ENCODE measurements at places on chromosomes 7 and 10. TPM values are rescaled to one million over a fixed set of nuclear protein-coding genes. Genes with fewer than 3 reads are reported as not detected.

Gene SH3PXD2A
- 18.8 TPM for total RNA-seq

Gene LIPF
- not detected for total RNA-seq

Gene MARVELD1
- total RNA-seq: 3.5 TPM

Gene GATA3
- 1.4 TPM for total RNA-seq

Gene RADIL
- 1.1 TPM for total RNA-seq

Gene HOXA7
- 7.0 TPM for total RNA-seq

Gene RELN
- 3.2 TPM for total RNA-seq

Gene NUDCD3
- total RNA-seq: 43.1 TPM

Gene GIMAP8
- total RNA-seq: 4.1 TPM

Gene PLEKHS1
- 129 TPM for total RNA-seq

DNA sequence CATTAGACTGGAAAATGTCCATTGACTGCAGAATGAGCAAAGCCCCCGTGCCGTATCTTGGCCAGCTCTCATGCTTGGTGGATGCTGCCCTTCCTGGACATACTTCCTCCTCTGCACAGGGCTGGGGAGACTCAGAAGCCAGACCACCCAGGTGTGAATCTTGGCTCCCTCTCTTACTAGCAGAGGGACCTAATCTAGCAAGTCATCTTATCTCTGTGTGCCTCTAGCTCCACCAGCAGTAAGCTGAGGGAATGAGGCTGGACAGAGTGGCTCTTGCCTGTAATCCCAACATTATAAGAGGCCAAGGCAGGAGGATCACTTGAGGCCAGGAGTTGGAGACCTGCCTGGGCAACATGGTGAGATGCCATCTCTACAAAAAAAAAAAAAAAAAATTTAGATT lies 173.8 kb upstream of the GHITM start:
- DNase-seq: no peak

- no peak for DNase-seq
Observed at GRCh38 chr7:73789051-73789450, 19.0 kb upstream of the CLDN3 start.

DNA sequence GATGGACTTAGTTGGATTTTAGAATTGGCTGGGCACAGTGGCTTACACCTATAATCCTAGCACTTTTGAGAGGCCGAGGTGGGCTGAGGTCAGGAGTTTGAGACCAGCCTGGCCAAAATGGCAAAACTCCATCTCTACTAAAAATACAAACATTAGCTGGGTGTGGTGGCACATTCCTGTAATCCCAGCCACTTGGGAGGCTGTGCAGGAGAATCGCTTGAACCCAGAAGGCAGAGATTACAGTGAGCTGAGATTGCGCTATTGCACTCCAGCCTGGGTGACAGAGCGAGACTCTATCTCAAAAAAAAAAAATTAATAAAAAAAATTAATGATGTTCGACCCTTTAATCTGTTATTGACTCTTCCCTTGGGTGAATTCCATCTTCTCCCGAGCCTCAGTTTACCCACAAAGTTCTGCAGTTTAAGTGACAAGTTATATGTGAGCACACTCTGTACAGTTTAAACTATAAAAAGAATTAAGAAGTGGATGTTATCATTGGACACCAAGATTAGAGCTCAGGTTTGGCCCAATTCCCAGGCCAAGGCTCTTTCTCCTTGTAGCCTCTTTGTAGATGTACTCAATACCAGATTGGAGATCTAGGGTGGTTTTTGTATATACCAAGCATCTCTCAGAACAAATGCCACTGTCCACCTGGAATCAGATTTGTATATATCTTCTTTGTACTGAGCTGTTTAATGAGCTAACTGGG lies 15.0 kb downstream of the KAT6B start:
- DNase-seq: no peak

DNA sequence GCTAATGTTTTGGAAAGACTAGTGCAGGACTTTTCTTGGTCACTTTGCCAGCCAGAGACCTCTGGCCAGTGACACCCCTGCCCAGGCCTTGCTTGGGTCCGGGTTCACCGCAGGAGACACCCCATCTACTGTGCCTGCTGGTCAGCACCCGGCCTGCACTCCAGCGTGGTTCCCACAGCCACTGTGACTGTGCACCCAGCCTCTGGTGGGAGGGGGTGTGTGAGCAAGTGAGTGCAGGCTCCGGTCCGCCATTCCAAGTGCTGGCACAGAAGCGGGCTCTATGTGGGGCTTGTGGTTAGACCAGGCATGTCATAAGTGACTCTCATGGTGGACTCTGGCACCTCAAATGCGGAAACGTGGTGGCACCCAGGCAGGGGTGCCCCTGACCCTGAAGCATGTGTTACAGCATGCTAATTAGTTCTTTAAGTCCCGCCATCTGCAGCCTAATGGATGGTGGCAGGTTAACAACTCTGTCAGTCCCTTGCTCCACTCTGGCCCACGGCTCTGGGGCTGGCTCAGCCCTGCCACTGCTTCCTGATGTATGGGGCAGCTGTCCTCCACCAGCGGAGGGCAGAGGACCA lies 311.9 kb upstream of the HGF start:
- no peak for DNase-seq

DNA sequence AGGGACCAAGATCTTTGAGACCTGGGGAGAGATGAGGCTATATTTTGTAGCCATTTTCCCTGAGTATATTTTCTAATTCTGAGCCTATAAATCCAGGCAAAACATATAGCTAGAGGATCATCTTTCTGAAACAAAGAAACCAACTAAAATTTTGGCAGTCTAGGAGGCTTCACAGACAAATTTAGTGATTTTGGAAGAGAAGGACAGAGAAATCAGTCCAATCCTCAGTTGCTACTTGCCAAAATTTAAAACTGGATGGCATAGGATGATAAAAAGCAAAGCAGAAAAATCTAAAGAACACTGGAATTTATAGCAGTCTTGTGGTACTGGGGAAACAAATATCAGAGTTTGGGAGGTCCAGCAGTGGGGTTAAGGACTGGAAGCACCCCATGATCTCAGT lies 43.4 kb upstream of the POM121L12 start:
- no peak for DNase-seq

DNA sequence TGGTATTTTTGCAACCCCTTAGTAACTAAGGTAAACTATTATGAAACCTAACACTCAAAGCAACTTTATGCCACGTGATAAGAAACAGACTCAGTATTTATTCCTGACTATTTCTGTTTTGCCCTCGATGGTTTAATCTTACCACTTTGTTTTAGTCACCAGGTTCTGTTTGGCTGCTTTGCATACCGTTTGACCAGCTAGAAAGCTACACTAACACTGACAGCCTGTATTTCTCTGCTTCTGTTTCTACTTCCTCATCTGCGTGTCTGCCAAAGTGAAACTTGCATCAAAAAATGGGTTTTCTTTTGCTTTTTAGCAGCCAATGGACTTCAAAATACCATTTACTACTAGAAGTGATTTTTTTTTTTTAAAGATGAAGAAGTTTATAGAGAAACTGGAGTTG lies 802.5 kb downstream of the GRM8 start:
- no peak for DNase-seq

DNA sequence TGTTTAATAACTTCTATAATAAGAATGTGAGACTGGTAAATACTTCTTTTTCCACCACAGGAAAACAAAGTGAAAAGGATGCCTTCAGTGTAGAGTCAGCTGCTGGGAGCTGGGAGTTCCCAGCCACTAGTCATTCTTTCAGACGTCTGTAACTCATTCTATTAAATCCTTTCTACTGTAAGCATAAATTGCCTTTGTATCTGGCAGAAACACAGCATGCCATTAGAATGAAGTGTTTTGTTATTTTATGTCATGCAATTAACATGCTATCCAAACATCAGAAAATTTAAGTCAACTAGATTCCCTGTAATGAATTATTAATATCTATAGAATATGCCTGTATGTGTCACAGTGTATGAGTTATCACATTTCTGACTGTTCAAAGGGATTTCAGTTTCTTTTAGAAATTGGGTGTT lies 14.3 kb downstream of the BPGM start:
- DNase-seq: no peak

DNA sequence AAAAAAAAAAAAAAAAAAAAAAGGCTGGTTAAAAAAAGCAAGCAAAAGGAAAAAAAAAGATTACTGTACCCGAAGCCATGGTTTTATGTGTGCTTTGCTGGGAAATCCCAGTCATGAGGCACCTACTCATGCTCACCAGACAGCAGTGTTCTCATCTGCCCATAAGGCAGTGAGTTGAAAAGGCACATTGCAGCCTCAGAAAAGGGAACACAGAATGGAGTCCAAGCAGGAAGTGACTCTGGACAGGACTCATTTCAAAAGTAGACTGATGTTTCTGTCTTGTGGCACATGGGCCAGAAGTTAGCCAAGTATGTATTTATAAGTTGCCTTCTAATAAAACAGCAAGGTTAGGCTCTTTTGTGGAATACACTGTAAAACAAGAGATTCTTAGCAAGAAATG lies 40.2 kb downstream of the PDSS1 start:
- no peak for DNase-seq

- no peak for DNase-seq
Observed at GRCh38 chr10:114266521-114266920, 27.5 kb downstream of the VWA2 start.

- peak; percentile 63 for DNase-seq
Observed at GRCh38 chr10:110420401-110421193, 77.1 kb upstream of the DUSP5 start.

GRCh38 chr10:126846959-126847358 lies 58.3 kb upstream of the DOCK1 start:
- no peak for DNase-seq

DNA sequence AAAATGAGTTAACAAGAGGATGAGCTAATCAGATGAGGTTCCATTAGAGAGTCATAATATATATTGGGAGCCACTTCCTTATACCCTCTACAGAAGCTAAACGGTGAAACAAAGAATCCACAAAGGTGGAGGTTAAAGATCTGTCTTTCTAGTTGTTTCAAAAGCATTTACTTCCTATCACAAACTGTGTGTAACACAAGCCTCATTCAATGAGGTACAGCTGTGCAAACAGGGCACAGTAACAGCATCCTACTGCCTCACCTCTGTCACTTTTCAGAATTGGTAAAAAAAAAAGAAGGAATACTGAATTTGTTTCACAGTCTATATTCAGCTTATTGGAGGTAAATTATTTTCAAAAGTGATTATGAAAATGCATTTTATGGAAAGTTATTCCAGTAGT lies 128.7 kb downstream of the AGMO start:
- DNase-seq: no peak

DNA sequence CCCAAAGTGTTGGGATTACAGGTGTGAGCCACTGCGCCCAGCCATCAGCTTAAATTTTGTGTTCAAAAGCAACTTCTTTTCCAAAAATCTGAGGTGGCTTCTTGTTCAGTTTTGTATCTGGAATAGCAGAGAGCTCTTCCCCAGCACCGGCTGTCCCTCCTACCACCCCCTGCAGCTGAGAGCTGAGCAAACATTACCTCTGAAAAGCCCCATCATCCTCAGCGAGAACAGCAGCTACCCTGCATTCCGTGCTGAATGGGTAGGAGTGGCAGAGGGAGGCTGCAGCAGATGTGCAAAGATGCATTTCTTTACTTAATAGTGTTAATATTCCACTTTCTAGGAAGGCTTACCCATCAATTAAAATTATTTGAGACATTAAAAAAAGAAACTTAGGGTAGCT lies 31.8 kb downstream of the CCM2 start:
- no peak for DNase-seq

GRCh38 chr7:24933298-24933697 lies 46.7 kb downstream of the OSBPL3 start:
- DNase-seq: no peak

- peak; percentile 76 for DNase-seq
Observed at GRCh38 chr7:46557295-46557711, 636.2 kb upstream of the IGFBP3 start.

- DNase-seq: peak; percentile 79
Observed at GRCh38 chr7:29564496-29565223, 1.0 kb downstream of the PRR15 start.

DNA sequence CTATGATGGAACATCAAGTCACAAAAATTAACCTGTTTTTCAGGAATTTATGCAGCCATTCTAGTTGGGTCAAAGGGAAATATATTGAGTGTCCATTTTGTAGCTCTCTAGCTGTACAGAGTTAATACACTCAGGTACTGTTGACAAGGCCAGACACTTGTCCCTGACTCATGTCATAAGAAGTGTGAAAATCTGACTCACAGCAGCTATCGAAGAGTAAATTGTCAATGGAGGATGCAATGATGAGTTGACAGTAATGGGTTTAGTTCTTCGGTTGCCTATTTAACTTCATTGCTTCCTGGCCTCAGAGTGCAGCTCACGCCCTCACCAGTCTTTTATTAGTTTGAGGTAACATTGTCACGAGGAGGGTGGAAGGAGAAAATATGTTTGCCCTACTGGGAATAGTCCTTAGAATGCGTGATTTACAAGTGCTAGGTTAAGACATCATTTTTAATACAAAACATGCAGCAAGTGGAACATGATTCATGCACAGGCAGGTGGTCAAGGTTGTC lies 255.1 kb downstream of the XPNPEP1 start:
- no peak for DNase-seq

GRCh38 chr7:51327287-51327717 lies 10.7 kb upstream of the COBL start:
- DNase-seq: no peak

DNA sequence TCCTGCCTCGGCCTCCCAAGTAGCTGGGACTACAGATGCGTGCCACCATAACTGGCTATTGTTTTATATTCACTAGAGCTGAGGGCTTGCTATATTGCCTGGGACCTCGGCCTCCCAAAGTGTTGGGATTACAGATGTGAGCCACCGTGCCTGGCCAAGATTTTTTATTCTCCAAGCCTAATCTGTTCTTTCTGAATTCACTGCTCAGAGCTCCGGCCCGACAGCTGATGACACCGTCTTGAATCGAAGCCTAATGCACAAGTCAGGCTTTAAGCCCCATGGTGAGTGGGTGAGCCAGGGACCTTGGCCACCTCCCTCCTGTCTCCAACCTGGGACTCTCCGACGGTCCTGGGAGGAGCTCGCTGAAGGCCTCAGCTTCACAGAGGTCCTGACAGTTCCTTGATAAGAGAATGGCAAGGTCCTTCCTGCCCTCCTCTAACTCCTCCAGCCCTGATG lies 338.9 kb downstream of the WDR37 start:
- no peak for DNase-seq

DNA sequence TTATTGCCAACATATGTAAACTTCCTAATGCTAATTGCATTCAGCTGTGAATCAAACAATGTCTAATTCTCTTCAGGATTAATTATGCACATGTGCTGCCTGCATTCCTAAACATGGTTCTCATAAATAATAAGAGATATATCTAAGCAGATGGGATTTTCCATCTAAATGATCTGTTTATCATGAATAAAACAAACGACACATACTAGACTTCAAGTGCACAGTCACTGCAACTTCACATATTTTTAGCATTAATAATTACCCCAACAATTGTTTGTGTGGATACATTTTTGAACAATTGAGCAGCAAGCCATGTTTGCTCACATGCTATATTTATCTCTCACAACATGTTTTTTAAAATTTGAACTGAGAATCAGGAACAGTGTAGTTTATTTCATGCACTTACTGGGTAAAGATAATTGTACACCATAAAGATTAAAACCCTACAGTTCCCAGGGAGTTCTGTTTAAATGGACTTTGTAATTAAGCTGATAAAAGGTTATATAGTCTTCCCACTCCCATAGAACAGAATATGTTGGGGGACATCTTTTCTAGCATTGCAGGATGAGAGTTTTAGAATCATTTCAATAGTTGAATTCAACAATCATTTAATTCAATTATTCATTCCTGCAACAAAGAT lies 378.5 kb downstream of the MDFIC start:
- no peak for DNase-seq

GRCh38 chr10:130737621-130738020 lies 573.9 kb downstream of the TCERG1L start:
- no peak for DNase-seq

- no peak for DNase-seq
Observed at GRCh38 chr7:15581352-15581951, 19.6 kb upstream of the AGMO start.

- no peak for DNase-seq
Observed at GRCh38 chr7:143519411-143520131, 41.9 kb downstream of the TAS2R41 start.

Measured in Peyer's patch (tissue), 4 donors.